Stimulated activated CD8-positive, alpha-beta memory T cell treated with anti-CD3 and anti-CD28 coated beads, Interleukin-12 subunit alpha, Interleukin-12 subunit beta, amount 100 ng/mL, for 4 hours (primary cell): ENCODE measurements at places on chromosomes 1 and 21.

DNA sequence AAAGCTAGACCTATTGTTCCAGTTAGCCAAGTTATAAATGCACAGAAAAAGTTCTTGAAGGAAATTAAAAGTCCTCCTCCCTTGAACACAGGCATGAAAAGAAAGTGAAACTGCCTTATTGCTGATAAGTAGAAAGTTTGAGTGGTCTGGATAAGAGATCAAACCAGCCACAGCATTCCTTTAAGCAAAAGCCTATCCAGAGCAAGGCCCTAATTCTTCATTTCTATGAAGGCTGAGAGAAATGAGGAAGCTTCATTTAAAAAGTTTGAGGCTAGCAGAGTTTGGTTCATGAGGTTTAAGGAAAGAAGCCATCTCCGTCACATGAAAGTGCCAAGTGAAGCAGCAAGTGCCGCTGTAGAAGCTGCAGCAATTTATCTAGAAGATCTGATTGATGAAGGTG lies 2.7 kb upstream of the SSX2IP start:
- DNase-seq, result no peak

GRCh38 chr21:39776589-39776988 lies 31.6 kb downstream of the IGSF5 start:
- no peak for DNase-seq

GRCh38 chr1:205582471-205583291 lies 49.1 kb downstream of the ELK4 start:
- DNase-seq, result no peak

DNA sequence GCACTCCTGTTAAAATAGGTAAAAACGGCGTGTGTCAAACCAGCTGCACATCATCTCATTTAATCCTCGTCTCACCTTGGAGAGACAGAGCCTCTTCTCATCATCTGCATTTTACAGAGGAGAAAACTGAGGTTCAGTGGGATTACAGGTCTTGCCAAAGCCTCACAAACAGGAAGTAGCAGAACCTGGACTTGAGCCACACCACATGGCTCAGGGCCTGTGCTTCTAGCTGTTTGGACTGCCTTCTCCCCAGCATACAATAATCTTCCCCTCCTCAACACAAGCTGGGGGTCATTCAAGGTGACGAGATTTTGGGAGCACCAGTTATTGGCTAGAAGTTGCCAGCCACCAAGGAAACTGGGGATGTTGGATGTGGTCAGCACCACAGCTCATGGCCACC lies 167.9 kb upstream of the ZC3H12A start:
- DNase-seq, result no peak

DNA sequence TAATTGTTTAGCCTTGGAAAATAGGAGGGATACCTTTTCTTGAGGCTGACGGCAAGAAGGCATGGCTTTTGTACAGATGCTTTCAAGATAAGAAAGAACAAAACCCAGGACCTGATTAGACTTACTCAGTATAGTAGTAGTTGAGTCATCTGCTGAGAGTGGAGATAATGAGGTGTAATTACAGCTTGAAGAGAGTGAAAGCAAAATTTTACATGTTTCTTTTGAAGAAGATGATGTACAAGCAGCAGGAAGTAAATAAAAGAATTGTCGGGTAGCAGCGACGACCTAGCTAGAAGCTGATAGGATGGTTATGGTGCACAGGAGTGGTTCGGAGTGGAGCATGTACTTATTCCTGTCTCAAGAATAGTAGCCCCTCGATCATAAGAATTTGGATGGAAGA lies 6.6 kb downstream of the ANGPTL1 start:
- no peak for DNase-seq

DNA sequence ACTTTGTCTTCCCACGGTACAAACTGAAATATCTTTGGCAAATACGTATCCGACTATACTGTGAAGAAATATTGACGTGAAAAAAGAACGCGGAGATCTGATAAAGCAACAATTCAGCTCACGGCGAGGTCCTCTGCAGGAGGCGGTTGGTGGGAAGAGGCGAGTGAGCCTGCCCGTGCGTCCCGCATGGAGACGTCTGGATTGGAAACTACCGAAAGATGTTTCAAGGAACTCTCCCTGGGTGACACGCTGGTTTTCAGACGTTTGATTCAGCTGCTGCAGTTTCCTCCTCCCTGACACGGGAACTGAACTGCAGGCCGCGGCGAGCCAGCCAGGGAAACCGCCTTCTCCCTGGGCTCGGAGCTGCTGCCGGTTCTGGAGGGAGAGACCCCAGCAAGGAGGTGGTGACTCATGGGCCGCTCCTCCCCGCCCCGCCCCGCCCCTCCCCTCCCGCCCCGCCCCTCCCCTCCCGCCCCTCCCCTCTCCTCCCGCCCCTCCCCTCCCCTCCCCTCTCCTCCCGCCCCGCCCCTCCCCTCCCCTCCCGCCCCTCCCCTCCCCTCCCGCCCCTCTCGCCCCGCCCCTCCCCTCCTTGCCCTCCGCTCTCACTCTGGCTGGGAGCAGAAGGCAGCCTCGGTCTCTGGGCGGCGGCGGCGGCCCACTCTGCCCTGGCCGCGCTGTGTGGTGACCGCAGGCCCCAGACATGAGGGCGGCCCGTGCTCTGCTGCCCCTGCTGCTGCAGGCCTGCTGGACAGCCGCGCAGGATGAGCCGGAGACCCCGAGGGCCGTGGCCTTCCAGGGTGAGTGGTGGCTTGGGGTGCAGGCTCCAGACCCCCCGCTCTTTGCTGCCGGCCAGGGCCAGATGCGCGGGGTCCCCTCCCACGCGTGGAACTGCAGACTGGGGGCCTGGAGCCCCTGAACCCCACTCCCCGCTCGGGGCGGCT lies at the start of gene COL6A1:
Gene COL6A1, plus strand, starts transcription at position 620 of the 941 bp plus-strand sequence. Its CDS starts 81 bp downstream, at position 701.
- peak; percentile 37 for DNase-seq

- no peak for DNase-seq
Observed at GRCh38 chr1:30526652-30527345, 196.6 kb downstream of the MATN1 start.

- no peak for DNase-seq
Observed at GRCh38 chr21:39094847-39095579, 88.2 kb downstream of the PSMG1 start.

DNA sequence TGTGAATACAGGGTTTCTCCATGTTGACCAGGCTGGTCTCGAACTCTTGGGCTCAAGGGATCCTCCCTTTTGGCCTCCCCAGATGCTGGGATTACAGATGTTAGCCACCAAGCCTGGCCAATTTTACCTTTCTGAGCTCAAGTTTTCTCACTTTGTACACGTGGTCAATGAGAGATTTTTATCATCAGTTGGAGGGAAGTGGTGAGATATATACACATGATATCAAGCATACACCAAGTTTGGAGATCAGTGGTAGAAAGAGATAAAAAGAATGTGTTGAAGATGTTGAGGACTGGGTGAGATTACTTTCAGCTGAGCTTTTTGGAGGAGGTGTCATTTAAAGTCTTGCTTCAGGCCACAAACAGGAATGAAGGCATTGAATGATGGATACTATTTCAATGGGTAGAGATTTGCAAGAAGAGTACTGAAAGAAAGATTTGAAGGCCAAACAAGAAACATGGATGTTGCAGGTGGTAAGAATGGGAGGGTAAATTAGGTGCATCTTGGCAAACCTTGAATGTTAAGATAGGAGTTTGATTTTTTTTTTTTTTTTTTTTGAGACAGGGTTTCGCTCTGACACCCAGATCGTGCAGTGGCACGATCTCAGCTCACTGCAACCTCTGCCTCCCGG lies 3.0 kb upstream of the SESN2 start:
- no peak for DNase-seq

DNA sequence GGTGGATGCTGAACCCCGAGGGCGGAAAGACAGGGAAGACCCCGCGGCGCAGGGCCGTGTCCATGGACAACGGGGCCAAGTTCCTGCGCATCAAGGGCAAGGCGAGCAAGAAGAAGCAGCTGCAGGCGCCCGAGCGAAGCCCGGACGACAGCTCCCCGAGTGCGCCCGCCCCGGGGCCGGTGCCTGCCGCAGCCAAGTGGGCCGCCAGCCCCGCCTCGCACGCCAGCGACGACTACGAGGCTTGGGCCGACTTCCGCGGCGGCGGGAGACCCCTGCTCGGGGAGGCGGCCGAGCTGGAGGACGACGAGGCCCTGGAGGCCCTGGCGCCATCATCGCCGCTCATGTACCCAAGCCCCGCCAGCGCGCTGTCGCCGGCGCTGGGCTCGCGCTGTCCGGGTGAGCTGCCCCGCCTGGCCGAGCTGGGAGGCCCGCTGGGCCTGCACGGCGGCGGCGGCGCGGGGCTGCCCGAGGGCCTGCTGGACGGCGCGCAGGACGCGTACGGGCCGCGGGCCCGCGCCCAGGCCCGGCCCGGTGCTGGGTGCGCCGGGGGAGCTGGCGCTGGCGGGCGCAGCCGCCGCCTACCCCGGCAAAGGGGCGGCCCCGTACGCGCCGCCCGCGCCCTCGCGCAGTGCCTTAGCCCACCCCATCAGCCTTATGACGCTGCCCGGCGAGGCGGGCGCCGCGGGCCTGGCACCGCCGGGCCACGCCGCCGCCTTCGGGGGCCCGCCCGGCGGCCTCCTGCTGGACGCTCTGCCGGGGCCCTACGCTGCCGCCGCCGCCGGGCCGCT lies 20.7 kb downstream of the FOXO6 start:
- peak; percentile 47 for DNase-seq

DNA sequence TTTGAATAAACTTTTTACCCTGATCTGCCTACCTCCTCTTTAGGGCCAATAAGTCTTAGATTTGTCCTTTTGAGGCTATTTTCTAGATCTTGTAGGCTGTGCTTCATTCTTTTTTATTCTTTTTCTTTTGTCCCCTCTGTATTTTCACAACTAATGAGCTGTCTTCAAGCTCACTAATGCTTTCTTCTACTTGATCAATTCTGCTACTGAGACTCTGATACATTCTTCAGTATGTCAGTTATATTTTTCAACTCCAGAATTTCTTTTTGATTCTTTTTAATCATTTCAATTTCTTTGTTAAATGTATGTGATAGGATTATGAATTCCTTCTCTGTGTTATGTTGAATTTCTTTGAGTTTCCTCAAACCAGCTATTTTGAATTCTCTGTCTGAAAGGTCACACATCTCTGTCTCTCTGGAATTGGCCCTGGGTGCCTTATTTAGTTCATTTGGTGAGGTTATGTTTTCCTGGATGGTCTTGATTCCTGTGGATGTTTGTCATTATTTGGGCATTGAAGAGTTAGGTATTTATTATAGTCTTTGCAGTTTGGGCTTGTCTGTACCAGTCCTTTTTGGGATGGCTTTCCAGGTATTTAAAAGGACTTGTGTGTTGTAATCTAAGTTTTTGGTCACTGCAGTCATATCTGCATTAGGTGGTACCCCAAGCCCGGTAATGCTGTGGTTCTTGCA lies 11.2 kb upstream of the ATG4C start:
- no peak for DNase-seq

DNA sequence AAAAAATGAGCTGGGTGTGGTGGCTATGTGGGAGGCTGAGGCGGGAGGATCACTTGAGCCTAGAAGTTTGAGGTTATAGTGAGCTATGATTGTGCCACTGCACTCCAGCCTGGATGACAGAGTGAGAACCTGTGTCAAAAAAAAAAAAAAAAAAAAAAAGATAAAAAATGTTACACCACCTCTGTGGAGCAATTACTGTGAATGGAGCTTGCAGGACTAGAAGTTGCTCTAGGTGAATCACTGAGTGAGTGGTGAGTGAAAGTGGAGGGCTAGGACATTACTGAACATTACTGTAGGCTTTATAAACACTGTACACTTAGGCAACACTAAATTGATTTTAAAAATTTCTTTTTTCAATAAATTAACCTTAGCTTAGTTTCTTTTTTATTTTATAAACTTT lies 21.9 kb downstream of the TLCD4 start:
- DNase-seq, result no peak

GRCh38 chr1:228669242-228669585 lies 66.1 kb upstream of the RHOU start:
- no peak for DNase-seq

GRCh38 chr1:215887627-215888026 lies 320.5 kb downstream of the KCTD3 start:
- DNase-seq, result no peak

DNA sequence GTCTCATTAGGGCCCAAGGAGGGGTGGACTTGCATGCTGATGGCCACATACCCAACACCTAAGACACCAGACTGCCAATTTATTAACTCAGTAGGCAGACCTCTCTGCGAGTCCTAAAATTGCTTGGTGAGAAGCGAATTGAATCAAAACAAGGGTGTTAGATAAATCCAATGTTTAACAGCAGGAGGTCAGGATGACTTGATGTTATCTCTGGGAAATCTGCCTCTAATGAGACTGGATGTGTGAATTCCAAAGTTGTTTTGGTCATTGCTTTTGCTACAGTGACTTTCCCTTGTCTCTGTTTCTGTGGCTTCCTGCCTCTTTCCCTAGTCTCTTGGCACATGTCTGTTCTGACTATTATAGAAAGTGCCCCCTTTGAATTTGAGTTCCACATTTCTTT lies 20.8 kb downstream of the MTR start:
- no peak for DNase-seq

DNA sequence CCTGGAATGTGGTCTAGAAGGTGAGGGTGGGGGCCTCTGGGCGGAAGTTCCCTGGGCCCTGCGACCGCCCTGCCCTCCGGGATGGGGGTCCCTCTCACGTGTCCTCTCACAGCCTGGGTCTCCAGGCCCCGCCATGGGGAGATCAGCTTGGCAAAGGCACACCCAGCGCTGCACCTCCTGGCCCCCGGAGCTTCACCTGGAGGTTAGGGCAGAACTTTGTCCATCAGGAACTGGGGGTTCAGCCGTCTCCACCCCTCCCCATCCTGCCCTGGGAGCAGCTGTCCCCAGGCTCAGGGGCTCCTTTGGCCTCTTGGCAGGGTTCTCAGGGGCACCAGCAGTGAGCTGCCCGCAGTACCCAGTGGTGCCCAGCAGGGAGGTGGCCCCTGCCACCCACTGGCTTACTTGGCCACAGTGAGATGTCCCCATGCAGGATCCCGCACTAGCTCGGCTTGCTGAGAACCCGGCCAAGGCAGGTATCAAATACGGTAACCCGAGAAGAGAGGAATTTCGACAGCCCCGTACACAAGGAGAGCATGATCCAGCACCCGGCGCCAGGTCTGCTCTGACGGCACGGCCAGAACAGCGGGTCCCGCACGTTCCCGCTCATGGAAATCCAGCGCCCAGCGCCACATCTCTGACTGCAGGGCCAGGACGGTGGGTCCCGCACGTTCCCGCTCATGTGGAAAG lies 36.7 kb downstream of the RRP1 start:
- DNase-seq, result no peak
